ENCODE measurements at places on chromosomes 12 and 14.
A peak's percentile ranks its signal among the peaks of the same experiment; 100 is the strongest.

DNA sequence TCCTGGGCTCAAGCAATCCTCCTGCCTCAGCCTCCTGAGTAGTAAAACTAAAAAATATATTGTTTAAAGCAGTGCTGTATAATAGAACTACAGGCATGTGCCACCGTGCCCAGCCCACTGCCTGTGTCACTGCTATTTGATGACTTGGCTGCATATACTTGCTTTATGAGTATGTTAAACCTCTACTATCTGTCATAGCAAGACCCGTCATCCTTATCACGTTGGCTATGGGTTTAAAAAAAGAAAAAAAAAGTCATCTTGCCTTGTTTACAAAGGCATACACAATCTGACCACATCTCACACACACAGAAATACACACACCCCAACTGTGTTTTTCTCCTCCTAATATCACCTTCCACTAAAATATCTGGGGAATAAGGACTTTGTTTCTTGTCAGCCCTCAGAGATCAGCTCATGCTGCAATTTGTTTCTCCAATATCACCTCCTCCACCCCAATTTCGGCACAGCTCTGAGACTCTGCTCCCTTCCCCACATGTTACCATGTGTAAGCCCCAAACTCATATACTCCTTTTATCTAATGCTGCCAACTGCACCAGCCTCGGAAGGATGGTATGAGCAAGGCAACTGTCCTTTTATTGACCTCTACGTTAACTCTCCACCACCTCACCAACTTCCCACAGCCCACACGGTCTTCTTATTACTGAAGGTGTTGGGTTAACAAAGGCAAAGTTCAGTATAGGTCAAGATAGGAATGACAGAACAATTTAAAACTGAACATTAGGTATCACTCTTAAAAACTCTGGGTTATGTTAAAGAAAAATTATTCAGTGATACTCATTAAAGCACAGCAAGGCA, 802 bp upstream of the TMPRSS12 start:
- DNase-seq, result no peak

DNA sequence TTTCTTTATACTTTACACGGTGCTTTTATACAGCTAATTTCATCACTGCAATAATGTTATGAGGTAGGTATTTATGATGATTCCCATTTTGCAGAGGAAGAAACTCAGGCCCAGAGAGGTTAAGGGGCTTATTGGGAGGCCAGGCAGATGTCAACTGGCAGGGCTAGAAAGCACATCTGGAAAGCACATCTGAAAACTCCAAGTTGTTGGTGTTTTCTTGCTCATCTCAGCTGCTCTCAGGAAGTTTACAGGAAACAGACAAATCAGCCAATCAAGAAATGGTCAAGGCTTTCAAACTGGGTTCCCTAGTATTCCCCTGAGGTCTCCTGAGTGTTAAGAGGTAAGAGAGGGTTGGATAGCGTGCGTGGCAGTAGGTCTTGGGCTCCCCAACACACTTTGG, 124.1 kb upstream of the MED13L start:
- no peak for DNase-seq

DNA sequence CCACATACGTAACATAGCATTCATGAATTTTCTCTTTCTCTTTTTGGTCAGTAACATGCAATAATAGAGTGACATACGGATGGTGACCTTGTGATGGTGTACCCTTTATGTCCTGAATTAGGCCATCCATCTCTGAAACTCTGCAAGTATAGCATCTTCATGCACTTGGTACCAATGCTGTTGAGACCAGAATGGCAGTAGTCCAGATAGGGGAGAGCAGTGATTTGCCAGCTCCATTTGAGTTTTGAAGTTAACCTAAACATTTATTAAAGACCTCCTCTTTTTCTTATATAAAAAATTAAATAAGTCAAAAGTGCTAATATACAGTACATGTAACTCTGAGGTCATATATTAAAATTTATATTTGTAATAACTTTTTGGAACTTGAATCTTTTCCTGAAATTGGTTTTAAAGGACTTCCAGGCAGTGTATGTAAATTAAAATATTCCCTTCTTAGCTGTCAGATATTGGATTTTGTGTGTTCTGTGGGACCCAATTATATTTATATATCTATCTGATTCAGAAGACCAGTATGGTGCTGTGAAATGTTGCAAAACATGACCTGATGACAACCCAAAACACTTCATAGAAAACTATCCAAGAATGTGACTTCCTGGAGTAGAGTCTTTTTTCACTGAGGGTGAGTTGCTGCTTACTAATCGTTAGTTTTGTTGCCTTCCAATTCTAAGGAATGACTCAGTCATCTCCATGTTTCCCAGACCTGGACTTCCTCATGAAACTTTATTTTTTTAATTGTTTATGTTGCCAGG, 3.5 kb downstream of the ELK3 start:
- DNase-seq, result no peak

DNA sequence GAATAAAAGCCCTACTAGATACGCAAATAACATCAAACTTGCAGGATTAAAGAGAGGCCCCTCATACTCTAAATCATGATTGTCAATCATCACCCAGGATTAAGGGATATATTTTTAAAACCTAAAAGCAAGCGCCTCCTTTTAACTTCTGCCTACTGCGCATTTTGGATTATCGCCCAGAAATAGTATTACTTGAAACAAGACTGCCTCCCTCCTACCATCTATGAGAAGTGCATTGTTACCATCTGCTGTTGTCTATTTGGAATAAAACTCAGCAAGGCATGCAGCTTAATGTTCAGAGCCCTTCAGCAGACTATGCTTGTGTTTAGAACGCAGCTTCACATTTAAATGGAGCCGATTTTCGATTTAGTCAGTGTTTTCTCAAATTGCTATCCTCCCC, 79.6 kb downstream of the EXOC5 start:
- peak; percentile 35 for DNase-seq

GRCh38 chr14:32620303-32620702, 291.2 kb downstream of the AKAP6 start:
- DNase-seq, result no peak

- DNase-seq, result no peak
These were observed 10.4 kb upstream of the GPR132 start for GRCh38 chr14:105075379-105076295.

GRCh38 chr14:59465316-59466135, at the start of gene GPR135:
GPR135 (minus strand) TSS chr14:59465380; CDS start chr14:59465226, 154 bp downstream.
- no peak for DNase-seq

Data from cerebellar nuclear complex (tissue), 1 donor.